Tracheal epithelial cell (primary cell): ENCODE measurements at places on chromosomes 11 and 22. TPM values are rescaled to one million over a fixed set of nuclear protein-coding genes. Genes with fewer than 3 reads are reported as not detected.

Gene HBG2
- not detected in 2 replicates for total RNA-seq

Gene APLNR
- total RNA-seq: not detected in 2 replicates

Gene RASD2
- 0.43 and 0.48 TPM in 2 replicates for total RNA-seq

Gene BATF2
- 0.21 and 0.96 TPM in 2 replicates for total RNA-seq

Gene A4GALT
- 17.1 and 35.2 TPM in 2 replicates for total RNA-seq

Gene OR10A2
- under 0.01 TPM in 1 of 2 replicates, not detected in the other for total RNA-seq

Gene SUSD2
- 0.24 TPM in 1 of 2 replicates, not detected in the other for total RNA-seq
